ENCODE measurements at places on chromosomes 7 and 10.

GRCh38 chr10:79249186-79250121 lies 97.8 kb upstream of the PPIF start:
- DNase-seq: no peak

DNA sequence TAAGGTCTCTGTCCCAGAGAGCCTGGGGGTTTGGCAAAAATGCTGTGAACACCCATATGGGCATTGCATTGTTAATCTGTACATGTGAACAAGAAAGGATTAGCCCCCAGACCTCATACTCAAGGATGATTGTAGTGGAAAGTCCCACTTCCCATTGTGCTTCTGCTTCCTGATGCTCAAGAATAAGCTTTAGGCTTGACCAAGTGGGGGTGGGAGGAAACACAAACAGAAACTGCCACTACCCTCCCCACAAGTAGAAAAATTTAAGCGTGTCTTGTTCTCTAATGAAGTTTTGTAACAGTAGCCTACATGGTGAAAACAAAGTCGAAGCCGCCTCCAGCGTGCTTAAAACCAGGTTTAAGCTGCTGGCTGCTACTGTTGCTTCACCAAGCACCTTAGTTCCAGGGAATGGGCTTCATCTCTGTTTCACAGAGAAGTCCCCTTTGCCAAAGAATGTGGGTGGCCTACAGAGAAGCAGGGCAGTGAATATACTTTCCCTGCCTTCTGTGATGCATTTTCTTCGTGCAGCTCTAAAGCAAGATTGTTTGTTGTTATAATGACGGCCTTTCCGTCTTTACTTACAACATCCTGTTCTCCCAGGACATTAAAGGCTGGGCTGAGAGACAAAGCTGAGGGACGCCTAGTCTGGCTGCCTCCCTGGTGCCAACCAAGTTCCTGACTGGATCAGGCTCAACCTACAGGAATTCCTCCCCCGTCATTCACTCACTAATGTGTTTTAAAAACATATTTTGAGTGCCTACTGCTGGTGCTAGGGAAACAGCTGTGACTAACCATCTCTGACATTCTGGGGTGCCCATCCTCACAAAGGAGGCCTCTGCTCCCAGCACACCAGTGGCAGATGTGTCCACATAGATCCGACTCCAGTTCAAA lies 32.1 kb upstream of the CCSER2 start:
- DNase-seq: no peak

GRCh38 chr7:98232799-98233198 lies 19.2 kb downstream of the TECPR1 start:
- no peak for DNase-seq

DNA sequence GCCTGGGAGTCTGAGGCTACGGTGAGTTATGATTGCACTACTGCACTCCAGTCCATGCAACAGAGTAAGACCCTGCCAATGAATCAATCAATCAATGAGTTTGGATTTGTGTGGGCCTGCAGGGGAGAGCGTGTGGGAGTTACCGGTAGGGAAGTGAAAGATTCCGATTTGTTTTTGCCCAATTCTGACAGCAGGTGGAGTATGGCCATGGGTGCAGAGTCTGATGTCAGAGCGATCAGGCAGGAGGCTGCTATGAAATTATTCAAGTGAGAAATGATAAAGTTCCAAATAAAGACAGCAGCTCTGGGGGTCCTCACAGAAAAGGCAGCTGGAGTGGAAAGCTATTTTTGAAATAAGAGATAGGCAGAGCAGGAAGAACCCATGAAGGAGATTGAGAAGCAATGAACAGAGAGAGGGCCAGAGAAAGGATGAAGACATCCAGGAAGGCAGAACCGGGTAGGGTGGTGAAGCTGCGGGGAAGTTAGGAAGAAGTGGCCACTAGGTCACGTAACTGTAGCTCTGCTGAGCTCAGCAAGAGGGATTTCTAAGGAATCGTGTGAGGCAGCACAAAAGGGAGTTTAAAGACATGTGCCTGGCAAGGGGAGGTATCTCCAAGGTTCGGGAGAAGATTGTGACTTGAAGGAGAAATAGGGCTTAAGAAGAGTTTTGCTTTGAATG lies 93.7 kb upstream of the NMT2 start:
- no peak for DNase-seq

- no peak for DNase-seq
Observed at GRCh38 chr7:44678471-44679179, 70.0 kb upstream of the ZMIZ2 start.

GRCh38 chr10:17652585-17652984 lies 8.6 kb downstream of the STAM start:
- no peak for DNase-seq

- DNase-seq: no peak
Observed at GRCh38 chr7:154451480-154452457, 399.6 kb downstream of the DPP6 start.

- DNase-seq: no peak
Observed at GRCh38 chr7:101589976-101590662, 39.0 kb downstream of the MYL10 start.
